ENCODE measurements at places on chromosomes 3 and 15.
A peak's percentile ranks its signal among the peaks of the same experiment; 100 is the strongest.

DNA sequence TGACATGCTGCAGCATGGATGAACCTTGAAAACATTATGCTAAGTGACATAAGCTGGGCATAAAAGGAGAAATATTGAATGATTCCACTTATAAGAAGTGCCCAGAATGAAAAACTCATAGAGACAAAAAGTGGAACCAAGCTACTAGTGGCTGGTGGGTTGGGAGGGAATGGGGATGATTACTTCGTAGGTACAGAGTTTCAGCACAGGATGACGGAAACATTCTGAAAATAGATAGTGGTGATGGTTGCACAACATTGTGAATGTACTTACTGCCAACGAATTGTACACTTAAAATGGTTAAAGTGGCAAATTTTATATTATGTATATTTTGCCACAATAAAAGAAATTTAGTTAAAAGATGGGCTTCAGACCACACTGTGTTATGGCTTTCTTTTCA lies 93.6 kb downstream of the RPLP1 start:
- no peak for DNase-seq

- no peak for DNase-seq
Observed at GRCh38 chr3:165852191-165852590, 15.0 kb upstream of the BCHE start.

- peak; percentile 43 for DNase-seq
Observed at GRCh38 chr15:25783607-25784540, 79.3 kb downstream of the ATP10A start.

- DNase-seq: no peak
Observed at GRCh38 chr15:74807282-74807681, 5.4 kb upstream of the LMAN1L start.

GRCh38 chr3:45321607-45322391 lies 66.6 kb upstream of the LARS2 start:
- no peak for DNase-seq

DNA sequence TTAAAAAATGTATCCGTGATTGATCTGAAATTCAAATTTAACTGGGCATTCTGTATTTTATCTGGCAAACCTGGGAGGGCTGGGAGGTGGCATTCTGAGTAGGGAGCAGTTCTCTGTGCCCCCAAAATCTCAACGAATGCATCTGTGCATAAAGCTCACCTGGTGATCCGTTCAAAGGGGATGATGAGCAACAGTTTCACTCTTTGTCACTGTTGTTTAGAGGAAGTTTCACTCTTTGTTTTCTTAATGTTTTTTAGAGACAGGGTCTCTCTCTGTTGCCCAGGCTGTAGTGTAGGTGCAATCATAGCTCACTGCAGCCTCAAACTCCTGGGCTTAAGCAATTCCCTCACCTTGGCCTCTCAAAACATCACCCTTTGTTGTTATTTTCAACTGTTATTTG lies 186.7 kb downstream of the SSR3 start:
- no peak for DNase-seq

DNA sequence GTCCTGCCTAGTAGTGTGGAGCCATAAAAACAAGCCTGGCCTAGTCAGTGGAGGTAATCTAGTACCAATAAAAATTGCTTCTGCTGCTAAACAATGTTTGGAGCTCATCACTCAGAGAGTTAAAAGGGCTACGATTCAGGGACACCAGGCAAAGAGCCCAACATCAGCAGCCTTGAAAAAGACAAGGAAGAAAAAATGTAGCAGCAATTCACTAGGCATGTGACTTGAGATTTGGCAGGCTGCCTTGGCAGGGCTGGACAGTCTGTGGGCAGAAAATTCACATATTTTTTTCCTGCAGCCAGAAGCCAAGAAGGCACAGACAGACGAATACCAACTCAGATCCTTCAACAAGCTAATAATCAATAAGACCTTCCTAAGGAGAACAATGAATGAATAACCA lies 47.2 kb downstream of the IGSF11 start:
- no peak for DNase-seq

DNA sequence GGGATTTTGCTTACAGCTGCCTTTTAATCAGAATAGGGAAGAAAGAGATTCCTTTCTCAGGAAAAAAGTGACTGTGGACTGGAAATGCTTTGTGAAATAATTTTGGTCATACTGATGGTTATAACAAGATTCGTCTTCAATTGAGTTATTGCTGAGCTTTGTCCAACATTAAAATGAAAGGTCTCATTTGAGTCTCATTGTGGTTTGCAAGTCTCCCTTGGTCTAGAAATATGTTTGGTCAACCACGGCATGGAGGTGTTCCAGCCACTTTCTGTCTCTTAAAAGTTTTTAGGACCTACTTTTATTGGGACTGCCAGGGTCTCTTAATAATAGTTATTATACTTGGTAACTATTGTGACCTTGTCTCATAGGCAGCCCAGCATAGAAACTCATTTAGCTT lies 15.3 kb downstream of the FLNB start:
- DNase-seq: no peak

DNA sequence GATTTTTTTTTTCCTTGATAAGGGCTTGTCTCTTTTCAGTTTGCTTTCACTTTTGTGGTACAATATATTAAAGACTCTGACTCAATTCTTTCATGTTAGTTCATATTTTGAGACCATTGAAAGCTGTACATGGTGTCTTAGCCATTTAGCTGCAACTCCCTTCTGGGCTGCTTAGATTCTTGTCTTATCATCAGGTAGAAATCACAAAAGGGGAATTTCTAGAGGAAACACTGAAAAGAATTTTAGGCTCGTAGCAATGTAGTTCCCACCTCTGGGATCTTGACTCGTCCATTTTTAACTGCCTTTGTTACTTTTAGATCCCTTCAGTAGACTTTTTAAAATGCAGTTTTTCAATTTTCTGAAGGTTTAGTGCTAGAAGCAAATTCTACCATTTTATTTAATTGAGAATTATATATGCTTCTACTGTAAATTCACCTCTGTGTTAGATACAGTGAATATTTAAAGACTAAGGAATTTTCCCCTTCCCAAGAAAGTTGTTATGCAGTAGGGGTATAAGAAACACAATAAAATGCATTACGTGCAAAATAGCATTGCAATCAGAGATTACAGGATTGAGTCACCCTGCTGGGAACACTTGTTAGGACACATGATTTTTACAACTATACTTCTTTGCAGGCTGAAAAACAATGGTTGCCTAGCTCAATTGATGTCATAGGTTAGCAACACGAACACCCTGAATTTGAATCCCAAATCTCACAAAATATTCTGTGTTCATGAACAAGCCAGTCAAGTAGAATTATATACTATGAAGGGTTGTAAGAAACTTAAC lies 772.7 kb downstream of the PDCD6IP start:
- DNase-seq: no peak

DNA sequence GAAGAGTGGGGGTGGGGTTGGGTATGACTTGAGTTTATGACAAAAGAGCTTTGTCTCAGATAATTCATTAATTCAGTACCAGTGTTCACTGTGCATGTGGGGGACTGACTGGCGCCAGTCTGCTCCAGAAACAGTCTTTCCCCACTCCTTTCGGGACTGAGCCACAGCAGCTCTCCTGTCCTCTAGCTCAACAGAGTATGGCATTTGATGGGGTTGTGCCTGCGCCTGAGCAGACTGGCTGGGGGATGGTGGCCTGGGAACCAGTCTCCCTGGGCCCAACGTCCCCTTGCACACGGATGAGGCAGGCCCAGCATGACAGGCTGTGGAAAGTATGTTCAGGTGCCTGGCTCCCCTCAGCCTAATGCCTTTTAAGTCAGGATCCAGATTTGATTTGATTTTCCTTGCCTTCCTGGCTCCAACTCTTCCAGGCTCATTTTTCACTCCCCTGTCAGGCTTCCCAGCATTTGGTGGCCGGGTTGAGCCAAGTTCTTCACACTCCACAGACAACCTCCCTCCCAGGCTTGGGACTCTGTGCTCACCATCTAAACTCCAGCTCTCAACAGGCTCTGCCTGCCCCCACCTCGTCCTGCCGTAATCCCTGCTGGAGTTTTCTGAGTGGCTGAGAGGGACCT lies 105.0 kb downstream of the MYLK start:
- no peak for DNase-seq

DNA sequence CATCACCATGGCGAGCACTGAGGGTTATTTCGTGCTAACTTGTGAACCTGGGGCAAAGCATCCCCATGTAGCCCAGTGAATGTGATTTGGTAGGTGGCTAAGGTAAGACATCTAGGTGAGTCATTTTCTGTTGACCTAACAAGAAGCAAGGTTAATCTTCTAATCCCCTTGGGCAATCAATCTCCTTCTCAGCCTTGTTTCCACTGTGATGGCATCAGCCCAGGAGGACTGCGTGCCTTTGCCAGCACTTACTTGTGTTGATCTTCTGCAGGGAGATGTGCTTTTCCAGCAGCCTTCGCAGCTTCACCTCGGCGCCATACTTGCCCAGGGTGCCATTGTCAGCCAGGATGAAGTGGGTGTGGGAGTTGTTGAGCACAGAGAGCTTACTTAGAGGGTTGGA lies 35.7 kb downstream of the TRPM1 start:
- DNase-seq: no peak

- no peak for DNase-seq
Observed at GRCh38 chr3:160412477-160412876, 13.0 kb downstream of the SMC4 start.

DNA sequence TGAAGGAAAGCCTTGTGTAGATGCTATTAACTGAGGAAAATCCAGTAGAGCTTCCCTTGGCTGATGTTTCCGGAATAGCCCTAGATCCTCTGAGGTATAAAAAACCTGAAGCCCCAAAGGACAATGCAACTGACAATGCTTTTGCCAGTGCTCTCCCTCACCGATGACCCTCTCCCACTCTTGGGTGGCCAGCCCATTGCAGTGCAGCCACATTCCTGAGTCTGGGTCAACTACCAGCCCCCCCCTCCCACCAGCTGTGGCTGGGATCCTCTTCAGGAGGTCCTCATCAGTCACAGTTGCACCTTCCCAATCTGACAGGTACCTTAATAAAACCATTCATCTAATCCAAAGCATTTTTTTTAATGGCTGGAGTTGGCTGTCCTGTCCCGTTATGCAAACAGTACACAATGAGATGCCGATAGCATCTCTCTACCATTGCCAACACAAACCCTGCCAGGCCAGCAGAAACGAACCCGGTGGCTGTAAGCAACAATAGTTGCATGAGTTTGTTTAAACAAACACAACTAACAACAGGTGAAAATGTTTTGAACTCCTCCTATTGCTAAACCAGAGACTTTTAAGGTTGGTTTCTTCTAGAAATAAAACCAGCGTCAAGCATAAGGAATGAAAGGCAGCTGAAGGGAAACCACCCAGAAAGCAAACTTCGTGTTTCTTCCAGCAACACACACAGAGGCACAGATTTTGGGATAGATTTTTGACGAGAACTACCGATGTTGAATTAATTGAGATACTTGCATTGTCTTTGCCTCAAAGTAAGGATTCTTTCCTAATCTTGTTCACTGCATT lies 128.3 kb upstream of the ARHGEF3 start:
- no peak for DNase-seq

DNA sequence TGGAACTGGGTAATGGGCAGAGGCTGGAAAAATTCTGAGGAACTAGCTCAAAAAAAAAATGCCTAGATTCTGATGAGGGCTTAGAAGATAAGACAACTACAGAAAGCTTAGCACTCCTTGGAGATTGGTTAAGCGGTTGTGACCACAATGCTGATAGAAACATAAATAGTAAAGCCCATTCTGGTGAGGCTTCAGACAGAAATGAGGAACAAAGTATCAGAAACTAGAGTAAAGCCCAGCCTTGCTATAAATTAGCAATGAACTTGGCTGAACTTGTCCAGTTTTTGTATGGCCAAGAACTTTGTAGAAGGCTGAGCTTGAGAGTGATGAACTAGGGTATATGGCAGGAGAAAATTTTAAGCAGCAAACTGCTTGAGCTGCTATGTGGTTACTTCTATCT lies 25.4 kb downstream of the GOLGB1 start:
- DNase-seq: no peak

DNA sequence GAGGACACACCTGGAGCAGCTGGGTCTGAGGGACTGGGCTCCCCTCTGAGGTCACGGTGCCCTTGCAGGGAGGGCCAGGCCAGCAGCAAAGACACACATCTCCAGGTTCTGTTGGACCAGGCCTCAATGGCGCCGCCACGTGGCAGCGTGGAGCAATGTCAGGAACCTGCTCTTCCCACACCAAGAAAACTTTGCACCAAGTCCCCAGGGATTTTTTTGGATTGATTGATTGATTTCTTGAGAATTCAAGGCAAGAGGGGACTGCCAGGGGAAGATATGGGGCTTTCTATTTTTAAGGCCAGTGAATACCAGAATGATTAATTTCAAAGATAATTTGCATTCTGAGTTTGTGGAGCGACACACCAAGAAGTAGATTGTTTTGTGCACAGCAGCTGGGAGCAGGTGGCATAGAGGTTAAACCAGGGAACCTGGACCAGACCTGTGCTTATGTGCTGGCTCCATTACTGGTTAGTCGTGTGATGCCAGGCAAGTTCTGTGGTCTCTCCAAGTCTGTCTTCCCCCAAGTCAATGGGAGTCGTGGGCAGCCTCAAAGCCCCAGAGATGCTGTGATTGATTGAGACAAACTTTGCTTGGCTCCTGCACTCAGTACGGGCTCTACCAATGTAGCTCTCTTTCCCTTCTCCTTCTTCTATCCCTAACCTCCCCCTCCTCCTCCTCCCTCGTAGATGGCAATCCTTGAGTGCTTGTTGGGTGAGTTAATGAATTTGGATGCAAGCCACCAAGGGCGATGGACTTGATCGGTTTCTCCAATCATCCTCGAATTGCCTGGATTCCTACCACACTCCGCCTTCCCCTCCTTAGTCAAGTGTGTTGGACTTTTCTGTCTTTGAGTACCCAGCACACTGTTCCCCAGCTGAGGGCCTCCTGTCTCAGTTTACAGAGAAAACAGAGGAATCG lies 96.2 kb upstream of the TRPM1 start:
- peak; percentile 45 for DNase-seq

- no peak for DNase-seq
Observed at GRCh38 chr3:39910826-39911464, 101.5 kb downstream of the MYRIP start.

DNA sequence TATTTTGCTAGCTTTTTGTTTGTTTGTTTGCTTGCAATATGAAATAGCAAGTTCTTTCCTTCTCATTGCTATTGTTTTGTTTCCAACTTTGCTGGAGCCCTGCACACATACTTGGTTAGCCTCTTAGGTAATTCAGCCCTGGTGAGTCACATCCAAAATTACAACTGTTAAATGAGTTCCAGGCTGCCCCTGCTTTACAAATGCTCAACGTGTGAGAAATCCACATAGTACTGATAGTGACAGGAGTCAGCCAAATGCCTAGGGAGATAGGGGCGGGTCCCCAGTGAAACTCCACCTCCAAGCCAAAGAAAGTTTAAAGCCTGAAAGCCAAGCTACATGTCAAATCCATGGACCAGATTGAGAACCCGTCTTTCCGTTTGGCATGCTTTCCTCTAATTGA lies 81.3 kb upstream of the RNF7 start:
- DNase-seq: no peak

GRCh38 chr15:97319291-97319690 lies 641.2 kb upstream of the ARRDC4 start:
- DNase-seq: no peak

DNA sequence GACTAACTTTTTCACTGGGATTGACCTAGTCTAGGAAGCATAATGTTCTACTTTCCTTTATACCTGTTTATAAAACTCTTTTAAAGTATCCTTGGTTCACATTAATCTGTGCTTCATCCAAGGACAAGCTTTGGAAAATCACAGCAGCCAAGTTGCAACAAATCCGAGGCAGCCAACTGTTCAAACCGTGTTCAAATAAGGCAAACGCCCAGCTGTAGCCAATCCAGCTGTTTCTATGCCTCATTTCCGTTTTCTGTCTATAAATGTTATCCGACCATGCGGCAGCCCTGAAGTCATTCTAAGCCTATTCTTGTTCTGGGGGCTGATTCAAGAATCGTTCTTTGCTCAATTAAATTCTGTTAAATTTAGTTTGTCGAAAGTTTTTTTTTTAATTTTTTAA lies 78.3 kb downstream of the FMN1 start:
- no peak for DNase-seq

Measured in activated naive CD4-positive, alpha-beta T cell treated with Interleukin-2 at 50 U/mL for 16 hours (primary cell).